ENCODE measurements at places on chromosomes 2 and 18.

GRCh38 chr2:108428286-108429009 lies 20.6 kb upstream of the GCC2 start:
- DNase-seq = no peak

GRCh38 chr18:22831441-22831904 lies 101.7 kb upstream of the RBBP8 start:
- DNase-seq = no peak

GRCh38 chr2:172893671-172894070 lies 158.0 kb downstream of the RAPGEF4 start:
- no peak for DNase-seq

- no peak for DNase-seq
Measured at GRCh38 chr2:241894681-241895426, 25.3 kb downstream of the RTP5 start.

Data from stimulated activated CD8-positive, alpha-beta memory T cell treated with anti-CD3 and anti-CD28 coated beads, Interleukin-15, amount 100 ng/mL, for 4 hours (primary cell).